ENCODE measurements at places on chromosomes 2 and 18.

- peak; percentile 55 for DNase-seq
Observed at GRCh38 chr2:19176172-19176852, 182.1 kb downstream of the OSR1 start.

- peak; percentile 87 for DNase-seq
Observed at GRCh38 chr2:167134381-167135072, 246.2 kb downstream of the XIRP2 start.

DNA sequence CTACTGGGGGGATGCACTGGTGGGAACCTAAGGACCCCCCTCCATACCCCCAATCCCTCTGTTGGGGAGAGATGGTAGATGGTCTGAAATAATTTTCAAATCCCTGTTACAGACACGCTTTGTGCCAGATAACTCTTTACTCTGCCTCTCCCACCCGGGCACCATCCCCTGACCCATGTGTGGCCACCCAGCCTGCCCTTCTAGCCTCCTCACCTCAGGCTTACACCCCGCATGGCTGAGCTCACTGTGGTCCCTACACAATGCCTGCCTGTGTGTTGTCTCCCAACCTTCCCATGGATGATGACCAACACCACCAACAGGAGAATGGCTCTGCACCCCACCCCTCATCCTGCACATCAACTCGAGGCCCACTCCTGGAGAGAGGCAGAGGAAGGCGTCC, 15.0 kb downstream of the SPEG start:
- no peak for DNase-seq

- peak; percentile 46 for DNase-seq
Observed at GRCh38 chr2:11669454-11670291, at the start of gene NTSR2. NTSR2 (minus strand) TSS chr2:11670195; CDS start chr2:11670129, 66 bp downstream.

DNA sequence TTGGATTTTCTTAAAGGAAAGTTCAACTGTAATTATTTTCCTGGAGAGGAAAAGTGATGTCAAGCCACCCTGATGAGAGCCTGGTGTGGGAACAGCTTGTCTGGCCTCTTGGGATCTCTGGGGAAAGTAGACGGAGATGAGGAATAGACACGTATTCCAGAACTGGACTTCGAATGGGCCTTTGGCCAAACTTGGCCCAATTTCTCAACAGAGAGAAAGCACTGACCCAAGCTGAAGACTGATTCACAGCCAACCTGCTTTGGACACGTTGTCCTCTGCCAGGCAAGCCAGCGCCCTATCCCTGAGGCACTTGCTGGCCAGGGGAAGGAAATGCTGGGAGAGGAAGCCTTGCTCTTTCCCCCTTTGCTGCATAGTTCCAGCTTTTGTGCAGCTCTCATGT, 70.8 kb upstream of the CTAGE1 start:
- DNase-seq, result no peak

GRCh38 chr2:174603280-174603679, 5.7 kb upstream of the WIPF1 start:
- DNase-seq, result peak; percentile 52

GRCh38 chr2:22487541-22487940, 897.4 kb upstream of the KLHL29 start:
- no peak for DNase-seq

DNA sequence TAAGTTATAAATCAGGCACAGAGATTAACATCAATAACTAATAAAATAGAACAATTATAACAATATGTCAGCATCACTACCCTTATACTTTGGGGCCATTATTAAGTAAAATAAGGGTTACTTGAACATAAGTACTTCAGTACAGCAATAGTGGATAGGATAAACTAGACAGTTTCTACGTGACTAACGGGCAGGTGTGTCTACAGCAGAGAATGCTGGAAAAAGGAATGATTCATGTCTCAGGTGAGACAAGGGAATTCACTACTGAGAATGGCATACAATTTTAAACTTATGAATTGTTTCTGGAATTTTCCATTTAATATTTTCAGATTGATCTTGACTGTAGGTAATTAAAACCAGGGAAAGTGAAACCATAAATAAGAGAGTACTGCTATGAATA, 5.5 kb downstream of the WDR75 start:
- no peak for DNase-seq

DNA sequence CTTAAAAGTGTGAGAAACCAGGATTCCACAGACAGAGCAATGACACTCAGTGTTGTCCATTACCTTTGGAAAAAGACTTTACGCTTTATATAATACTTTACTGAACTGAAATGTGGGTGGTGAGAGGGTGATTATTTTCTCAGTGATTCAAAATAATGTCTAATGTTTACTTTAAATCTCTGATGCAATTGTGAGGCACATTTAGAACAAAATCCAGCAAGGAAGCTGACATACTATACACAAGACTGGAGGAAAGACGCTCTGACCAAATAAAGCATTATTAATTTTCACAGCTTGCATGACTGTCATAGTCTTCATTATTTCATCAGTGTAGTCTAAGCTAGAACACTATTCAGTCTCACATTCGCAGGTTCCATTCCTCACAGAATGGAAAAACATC, 34.1 kb upstream of the STAT1 start:
- DNase-seq, result no peak

DNA sequence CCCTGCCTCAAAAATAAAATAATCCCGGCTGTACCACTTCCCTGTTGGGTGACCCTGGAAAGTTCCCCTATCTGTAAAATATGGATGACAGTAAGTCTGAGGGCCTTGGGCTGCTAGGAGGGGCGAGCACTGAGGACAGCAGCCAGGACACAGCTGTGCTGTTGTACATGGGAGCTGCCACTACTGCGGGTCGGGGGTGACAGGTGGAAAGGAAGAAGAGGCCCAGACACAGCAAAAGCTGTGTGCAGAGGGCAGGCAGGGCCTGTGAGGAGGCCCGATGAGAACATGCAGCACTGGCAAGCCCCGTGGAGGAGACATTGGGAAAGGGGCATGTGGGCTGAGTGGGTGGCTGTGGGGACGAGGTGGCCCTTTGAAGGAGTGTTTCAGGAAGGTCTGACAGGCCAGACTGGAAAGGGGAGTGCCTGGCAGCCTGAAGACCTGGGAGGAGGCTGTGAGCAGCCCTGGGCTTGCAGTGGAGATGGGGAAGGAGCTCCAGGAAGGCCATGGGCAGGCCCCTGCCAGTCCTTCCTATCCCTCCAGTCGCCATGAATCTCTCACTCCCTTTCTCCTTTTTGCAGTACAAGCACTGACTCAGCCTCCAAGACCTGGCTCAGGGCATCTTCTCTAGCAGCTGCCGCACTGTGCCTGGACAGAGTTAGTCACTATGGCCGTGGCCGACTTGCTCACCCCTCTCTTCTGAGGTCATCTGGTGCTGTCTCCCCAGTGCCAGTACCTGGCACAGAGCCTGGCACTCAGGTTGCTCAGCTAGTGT, 28.9 kb upstream of the SEMA4C start:
- no peak for DNase-seq

- peak; percentile 65 for DNase-seq
Observed at GRCh38 chr18:10015288-10015701, 101.5 kb downstream of the VAPA start.

- DNase-seq, result no peak
Observed at GRCh38 chr18:52903857-52904256, 563.9 kb downstream of the DCC start.

DNA sequence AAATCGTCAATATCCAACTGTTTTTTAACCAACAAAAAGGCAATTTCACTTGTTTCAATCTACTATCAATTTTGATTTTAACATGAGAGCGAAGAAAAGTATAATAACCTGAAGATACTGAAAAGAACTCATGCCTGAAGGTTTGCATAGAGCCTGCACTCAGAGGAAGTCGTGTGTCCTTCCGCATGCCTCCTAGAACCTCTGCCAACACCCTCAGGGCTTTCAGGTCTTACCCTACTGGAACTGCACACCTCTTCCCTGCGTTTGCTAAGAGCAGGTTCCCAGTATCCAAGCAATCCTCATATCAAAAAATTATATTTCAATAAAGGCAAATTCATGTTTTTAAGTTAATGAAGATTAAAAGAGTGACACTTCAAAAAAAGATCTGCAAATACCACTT, 74.7 kb downstream of the PIAS2 start:
- no peak for DNase-seq

DNA sequence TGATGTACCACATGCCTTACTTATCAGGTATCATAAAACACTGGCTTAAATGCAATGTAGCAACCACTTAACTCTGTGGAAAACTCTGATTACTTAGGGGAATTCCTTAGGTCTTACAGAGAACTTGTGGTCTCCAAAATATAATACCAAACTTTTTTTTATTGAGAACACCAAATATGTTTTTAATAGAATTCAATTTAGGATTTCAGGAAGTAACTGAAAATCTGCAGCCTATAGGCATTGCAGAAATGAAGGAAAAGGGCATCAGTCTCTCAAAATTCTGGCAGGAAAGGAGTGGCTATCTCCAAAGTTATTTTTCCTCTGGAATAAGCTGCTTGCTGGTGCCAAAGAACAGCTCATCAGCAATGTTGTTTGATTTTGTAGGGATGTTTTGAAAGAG, 105.3 kb upstream of the UGP2 start:
- peak; percentile 58 for DNase-seq

- no peak for DNase-seq
Observed at GRCh38 chr2:61018318-61018755, 282 bp upstream of the PUS10 start.

DNA sequence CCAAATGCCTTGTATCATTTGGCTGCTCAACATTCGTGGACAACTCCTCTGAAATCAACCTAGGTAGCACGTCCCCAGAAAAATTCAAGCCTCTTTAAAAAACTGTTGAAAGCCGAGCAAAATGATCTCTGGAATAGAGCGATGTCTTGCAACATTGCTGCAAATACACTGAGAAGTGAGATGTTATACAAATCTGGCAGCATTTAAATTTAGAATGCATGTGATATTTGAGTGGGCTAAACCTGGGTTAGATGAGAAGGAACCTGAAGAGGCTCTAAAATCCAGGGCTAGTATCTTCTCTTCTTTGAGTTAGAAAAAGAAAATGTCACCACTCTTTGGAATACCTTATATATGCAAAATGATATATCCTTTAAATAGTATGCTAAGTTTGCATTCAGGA, 81.5 kb upstream of the ZBTB14 start:
- DNase-seq, result no peak

DNA sequence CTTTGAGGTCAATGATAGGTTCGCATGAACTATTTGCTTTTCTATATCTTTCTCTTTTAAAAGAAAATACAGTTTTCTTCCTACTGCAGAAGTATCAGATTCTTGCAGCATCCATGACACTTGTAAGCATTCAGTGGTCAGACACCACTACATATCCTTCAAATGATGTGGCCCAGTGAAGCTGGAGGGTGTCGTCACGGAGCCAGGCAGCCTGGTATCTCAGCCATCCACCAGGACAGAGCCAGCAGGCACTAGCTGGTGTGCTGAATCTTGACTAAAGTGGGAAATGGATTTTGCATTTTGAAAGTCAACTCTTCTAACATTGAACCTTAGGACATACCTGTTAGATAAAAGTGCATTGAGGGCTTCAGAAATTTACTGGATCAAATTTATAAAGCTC, 5.4 kb downstream of the KLHL14 start:
- DNase-seq, result no peak

GRCh38 chr2:111186121-111186715, 65.5 kb downstream of the BCL2L11 start:
- DNase-seq, result no peak

DNA sequence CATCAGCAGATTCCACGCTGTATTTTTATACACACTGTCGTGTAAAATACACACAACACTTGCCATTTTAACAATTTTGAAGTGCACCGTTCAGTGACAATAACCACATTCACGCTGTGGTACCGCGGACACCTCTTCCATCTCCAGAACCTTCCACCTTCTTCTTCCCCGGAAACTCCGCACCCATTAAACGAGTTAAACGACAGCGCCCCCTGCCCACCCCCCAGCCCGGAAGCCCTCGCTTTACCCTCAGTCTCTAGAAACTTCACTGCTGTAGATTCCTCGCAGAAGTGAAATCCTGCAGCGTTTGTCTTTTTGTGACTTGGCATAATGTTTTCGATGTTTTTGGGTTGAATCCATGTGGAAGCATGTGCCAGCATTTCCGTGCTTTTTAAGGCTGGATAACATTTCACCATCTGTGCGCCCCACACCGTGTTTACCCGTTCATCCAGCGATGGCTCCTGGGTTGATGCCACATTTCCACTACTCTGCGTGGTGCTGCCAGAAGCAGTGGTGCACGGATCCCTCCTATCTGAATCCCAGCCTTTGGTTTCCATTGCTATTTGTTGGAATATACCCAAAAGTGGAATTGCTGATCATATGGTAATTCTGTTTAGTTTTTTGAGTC, 32.0 kb upstream of the TMEM18 start:
- DNase-seq, result no peak

DNA sequence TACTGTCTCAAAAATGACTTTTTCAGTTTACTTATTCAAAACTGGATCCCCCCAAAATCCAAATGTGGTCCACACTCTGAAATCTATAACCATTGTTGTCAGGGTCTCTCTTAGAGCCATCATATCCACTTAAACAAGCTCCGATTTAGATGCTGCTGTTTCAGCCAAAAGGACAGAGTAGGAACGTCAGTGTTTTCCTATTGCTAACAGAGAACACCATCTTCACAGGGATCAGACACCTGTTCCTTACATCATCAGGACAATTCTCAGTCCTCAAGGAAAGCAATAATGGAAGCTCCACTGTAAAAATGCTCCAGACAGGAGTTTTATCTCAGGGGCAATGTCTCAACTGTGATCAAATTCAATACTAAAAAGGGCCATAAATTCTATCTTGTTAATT, 155.4 kb downstream of the STK39 start:
- no peak for DNase-seq

DNA sequence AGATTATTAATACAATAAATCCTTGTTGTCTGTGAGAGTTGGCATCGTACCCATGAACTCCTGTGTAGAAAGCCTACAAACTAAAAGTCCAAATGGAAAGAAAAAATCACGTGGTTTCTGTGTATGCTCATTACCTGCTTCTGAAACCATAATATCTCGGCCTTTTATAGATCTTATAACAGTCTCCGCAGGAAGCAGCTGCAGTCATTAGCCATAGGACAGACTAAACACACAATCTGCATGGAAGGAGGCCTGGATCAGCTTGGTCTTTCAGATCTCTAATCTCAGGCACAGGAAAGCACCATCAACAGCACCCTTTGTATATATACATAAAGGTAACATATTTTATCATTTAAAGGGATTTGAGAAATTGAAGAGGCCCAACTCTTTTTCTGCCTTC, 508.9 kb upstream of the TCF4 start:
- DNase-seq, result no peak

DNA sequence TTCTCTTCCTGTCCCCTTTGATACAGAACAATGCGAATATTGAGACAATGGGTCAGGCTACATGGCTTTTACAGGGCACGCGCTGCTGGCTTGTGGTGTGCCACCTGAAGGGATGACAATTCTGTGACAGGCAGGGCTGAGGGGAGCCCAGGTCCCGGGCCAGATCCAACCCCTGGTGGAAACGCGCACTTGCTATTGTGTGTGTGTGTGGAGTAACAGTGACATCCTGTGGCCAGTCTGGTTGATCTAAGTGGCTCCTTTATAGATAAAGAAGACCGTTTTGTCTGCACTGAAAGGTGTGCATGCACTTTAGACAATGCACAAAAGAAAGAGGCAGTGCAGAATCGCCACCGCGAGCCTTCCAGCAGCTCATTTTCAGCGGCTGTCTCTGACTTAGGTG, 273.6 kb downstream of the HRH4 start:
- DNase-seq, result peak; percentile 8

GRCh38 chr18:38413193-38413592, 847.6 kb upstream of the CELF4 start:
- no peak for DNase-seq
